Fibroblast of mammary gland (primary cell): ENCODE measurements at places on chromosomes 2 and 18.
A peak's percentile ranks its signal among the peaks of the same experiment; 100 is the strongest.

DNA sequence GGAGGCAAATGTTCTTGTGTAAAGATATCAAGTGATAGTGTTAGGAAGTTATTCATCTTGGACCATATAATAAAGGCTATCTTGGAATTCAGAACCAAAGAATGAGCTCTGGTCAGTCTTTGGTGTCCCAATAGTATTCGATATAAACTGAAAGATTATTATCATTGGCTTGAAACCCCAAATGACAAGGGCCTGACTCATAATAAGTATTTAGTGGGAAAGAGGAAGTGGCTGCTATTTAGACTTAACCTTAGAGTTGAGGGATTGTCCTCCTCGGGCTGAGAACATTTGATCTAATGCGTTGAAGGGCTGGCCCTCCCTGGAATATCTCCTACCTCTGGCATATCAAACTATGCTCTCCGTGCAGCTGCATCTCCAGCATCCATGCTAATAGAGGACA, 67.5 kb downstream of the CDH20 start:
- DNase-seq: peak; percentile 89

DNA sequence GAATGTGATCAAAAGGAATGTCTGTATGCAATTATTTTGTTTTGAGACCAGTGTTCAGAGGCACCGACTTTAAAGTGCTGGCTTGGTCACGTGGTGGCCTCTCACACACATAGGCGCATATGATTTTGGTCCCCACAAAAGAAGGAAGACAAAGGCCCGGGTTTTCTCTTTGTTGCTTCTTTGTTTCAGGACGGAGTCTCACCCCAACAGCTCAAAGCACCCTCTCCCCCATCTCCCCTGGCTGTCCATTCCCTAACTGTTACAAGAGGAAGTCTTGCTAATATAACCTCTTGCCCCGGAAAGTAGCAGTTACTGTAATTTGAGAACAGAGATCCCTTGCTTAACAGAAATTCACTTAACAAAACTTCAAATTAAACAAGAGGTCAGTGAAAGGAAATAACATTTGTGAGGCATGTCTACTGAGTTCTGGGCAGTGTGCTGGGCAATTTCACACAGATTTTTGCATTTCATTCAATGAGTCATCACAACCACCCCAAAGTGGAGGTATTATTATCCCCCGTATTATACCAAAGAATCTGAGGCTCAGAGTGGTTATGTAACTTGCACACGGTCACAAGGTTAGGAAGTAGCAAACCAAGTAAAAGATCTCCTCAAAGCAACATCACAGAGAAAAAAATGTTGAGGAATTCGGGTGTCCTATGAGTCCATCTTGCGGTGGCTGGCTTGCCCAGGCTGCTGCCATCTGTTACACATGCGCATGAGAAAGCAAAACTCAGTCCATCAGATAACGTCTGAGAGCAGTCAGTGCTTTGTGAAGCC, 75.8 kb downstream of the SDC1 start:
- DNase-seq: peak; percentile 79

GRCh38 chr18:62521082-62521481, 1.7 kb upstream of the ZCCHC2 start:
- no peak for DNase-seq

DNA sequence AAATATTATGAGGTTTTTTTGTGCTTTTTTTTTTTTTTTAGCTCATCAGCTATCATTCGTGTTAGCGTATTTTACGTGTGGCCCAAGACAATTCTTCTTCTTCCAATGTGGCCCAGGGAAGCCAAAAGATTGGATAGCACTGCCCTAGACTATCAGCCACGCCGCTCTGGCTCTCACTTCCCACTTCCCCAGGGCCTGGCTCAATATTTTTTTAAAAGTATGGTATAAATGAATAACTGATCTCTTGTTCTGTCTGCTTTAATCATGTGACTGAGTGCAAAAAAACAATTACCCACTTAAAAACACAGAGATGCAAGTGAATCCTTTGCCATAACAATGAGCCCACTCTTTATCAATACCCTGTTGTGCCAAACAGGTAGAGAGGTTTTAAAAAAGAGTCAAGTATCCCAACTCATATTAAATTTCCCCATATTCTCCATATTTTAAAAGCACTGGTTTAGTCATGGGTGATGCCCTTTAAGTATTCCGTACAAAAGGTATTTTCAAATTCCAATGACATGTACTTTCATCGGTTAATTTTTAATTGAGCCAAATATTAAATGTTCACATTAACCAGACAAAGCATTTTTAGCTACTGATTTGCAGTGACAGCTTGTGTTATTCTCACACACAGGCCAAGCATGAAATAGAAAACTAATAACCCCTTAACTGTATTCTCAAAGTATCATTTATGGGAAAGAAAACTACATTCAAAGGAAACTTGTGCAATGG, 12.6 kb downstream of the BCL2 start:
- DNase-seq: no peak

DNA sequence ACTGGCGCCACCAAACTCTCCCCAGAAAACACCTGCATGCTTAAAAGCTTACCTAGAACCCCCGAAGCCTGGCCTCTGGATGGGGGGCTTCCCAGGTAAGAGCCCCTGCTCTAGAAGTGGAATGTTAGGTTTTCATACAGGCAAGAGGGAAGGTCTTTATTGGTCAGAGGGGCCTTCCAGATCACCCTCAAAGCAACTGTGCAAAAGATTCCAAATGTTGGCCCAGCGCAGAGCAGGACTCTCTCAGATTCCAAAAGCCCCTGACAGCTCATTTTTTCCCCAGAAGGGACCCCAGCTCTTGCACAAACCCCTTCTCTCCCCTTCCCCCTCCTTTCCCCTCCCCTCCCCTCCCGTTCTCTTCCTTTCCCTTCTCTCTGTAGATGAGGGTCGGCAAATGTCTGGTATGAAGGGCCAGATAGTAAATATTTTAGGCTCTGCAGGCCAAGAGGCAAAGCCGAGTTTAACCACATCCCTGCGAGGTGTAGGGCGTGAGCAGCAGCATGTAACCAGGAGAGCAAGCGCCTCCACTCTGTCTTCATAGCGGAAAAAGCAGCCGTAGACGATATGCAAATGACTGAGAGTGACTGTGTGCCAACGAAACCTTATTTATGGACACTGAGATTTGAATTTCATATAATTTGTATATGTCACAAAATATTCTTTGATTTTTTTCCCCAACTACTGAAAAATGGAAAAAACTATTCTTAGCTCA, 116.9 kb downstream of the SMAD7 start:
- DNase-seq: peak; percentile 14

DNA sequence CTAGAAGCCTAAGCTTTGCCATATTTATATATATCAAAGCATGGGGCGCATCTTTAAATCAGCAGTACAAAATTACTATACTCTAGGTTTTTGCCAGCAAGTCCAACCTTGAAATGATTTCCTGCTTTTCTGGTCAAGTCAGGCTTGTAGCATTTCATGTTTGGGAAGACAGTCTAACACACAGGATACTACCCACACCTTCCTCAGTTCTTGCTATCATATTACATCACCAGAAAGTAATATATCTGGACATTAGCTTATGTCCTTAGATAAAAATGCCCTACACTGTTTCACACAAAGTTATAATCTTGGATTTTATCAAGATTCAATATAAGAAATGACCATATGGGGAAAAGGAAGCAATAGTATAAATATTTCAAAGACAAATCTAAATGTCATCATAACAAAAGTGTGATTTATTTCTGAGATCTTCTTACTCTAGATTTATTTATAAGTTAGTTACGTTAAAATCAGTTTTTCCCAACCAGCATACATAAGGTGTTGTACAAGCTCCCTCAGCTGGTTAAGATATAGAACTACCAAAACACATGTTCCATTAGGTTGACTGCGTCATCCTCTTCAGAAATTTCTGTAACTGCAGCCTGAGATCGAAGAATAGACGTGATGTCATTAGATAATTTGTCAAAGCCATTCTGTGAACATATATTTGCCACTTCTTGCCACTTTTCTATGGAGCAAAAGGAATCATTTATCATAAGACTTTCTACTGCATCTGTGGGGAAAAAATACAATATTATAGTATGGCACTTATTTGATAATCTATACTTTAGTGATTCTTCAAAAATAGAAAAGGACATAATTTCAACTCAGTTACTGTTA, 56.6 kb downstream of the CLHC1 start:
- DNase-seq: peak; percentile 86

DNA sequence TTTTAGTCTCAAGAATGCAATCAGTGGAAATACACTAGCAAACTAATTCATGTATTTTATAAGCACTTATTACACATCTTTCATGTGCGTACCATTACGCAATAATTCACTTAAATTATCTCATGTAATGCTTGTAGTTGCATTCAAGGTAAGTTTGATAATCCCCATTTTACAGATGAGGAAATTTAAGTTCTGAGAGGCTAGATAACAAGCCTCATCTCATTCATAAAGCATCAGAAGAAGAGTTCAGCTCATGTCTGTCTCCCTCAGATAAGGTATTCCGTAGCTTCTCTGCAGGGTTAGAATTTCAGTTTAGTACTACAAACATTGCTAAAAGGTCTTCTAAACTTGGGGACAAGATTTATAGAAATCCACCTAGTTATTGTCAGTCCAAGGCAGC, 47.8 kb downstream of the HNMT start:
- DNase-seq: no peak

DNA sequence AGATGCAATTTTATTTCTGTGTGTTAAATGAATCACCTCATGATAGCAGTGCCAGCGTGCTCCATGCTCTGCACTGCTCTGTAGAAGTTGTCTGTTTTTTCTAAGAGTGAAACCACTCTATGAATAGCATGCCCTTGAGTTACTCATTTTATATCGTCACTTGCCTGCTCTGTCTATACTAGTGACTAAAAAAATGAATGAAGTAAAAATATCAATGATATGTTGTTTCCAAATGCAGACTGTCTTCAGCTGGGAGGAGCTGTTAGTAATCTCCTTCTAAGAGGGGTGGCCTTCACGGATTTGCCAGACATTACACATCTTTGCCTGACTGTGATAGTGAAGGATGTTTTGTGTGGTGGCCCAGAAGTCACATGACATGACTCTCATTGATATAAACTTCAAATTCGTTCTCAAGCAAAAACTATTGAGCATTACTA, 852.1 kb downstream of the CNTNAP5 start:
- no peak for DNase-seq

GRCh38 chr2:50039445-50039844, 885.1 kb upstream of the FSHR start:
- no peak for DNase-seq

DNA sequence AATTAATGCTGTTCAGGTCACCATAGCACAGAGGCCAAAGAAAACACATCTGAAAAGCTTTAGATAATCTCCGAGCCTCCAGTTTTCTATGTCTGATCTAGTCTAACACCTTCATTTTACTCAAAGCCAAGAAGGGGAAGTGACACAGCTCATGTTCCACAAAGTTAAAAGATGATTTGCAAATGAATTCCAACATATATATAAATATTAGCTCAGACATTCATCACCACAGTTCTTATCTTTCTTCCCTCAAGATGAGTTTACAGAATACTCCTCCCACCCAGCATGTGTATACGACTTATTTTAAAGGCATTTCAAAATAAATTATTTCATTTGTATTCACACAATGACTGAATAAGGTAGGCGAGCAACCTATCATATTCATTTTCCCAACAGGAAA, 82.4 kb downstream of the AAK1 start:
- no peak for DNase-seq
